AG09309 (cell line): ENCODE measurements at places on chromosomes 3 and 15.

GRCh38 chr15:49987198-49987785, 131.7 kb downstream of the ATP8B4 start:
- DNase-seq, result no peak

GRCh38 chr3:60774617-60775016, 476.6 kb downstream of the FHIT start:
- DNase-seq, result no peak

- DNase-seq, result no peak
Observed at GRCh38 chr3:17481116-17481515, 261.3 kb downstream of the TBC1D5 start.

GRCh38 chr3:54928046-54928770, at the start of gene LRTM1:
TSS of gene LRTM1 (minus strand) at chr3:54928059. CDS start at chr3:54927911, 148 bp downstream.
- no peak for DNase-seq

GRCh38 chr3:171845481-171846284, 2.5 kb downstream of the TMEM212 start:
- DNase-seq, result no peak

GRCh38 chr15:77812664-77813063, 180.0 kb upstream of the LINGO1 start:
- DNase-seq, result no peak

DNA sequence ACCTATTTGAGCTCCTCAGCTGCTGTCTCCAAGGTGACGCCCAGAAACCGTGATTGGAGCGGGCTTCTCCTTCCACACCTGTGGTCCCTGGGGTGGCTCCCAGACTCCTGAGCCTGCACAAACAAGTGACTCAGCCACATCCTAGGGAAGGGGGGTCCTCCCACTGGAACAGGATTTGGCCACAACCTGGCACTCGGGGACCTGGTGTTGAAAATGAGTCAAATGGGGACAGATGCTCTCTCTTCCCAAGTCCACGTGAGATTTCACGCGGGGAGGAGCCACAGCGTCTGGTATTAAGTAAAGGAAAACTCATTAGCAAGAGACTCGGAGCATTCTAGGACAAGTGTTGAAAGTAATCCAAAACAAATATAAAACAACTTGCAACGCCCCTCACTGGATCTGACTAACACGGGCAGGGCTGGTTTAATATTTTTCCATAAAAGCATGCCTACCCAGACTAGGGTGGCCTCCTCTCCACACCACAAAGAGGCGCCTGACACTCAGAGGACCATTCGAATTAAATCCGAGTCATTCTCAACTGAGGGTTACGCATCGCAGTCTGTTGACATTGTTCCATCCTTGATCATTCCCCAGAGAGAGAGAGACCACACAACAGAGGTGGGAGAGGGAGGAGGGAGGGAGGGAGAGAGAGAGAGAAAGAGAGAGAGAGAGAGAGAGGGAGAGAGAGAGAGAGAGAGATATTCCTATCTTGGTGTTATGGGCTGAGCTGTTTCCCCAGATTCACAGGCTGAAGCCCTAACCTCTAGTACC, 74.4 kb downstream of the MGLL start:
- peak; percentile 78 for DNase-seq

- peak; percentile 88 for DNase-seq
Observed at GRCh38 chr3:40971191-40972168, 227.8 kb upstream of the CTNNB1 start.

DNA sequence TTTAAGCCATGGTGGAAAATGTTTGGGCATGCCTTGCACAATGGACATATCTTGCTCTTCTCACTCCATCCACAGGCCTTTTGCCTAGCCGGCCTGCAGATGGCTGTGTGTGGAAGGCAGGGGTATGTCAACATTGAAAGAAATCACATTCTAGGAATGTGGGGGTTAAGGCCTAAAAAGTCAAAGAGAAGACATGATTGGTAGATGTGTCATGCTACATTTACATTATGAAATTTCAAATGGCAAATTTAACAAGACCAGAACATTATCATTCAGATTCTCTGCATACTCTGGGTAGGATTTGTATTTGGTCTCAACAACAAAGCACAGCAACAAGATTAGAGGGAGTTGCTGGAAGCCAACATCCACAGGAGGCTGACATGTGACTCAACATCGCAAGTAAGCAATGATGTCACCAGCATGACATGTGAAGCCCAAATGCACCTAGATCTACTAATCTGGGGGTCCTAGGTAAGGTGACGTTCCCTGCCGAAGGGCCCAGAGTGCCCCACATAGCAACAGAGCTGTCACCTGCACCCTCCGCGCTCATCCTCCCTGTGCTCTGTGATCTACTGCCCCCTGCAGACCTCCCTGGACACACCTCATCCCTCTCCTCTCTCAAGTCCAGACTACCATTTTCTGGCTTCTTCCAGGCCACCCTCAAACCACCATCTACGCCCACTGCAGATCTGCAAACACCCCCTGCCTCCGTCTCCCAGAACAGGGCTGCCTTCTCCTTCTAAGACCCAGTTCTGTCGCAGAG, 39.4 kb downstream of the CLDN18 start:
- peak; percentile 70 for DNase-seq

DNA sequence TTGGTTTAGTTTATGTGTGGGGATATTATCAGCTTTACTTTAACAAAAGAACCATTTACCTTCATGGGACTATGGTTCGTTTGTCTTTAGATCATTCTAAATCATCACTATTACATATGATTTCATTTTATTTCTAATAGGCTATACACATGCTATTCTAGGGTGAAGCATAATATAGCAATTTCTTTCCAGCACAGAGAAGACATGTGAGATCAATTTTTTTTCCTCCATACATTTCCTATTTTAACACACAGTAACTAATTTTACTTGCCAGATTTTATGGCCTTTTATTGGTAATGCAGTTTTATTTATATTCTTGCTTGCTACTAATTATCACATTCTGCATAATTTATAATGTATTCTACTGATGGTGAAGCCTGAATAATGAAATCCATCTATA, 287.1 kb downstream of the ROBO1 start:
- DNase-seq, result no peak

- DNase-seq, result no peak
Observed at GRCh38 chr3:156620260-156620659, 54.1 kb upstream of the TIPARP start.

GRCh38 chr15:70763120-70763949, at the start of gene UACA:
TSS of gene UACA (minus strand) at chr15:70763558. CDS start at chr15:70763407, 151 bp downstream.
- peak; percentile 87 for DNase-seq

- DNase-seq, result no peak
Observed at GRCh38 chr3:13791198-13792050, 88.4 kb downstream of the WNT7A start.

DNA sequence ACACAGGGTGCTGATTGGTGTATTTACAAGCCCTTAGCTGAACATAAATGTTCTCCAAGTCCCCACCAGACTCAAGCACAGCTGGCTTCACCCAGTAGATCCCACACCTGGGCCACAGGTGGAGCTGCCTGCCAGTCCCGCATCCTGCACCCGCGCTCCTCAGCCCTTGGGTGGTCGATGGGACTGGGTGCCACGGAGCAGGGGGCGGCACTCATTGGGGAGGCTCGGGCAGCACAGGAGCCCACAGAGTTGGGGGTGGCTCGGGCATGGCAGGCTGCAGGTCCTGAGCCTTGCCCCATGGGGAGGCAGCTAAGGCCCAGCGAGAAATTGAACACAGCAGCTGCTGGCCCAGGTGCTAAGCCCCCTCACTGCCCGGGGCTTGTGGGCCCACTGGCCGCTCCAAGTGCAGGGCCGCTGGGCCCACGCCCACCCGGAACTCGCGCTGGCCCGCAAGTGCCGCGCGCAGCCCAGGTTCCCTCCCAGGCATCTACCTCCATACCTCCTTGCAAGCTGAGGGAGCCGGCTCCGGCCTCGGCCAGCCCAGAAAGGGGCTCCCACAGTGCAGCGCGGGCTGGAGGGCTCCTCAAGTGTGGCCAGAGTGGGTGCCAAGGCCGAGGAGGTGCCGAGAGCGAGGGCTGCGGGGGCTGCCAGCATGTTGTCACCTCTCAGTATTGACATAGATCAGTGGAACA, 442.7 kb downstream of the OCA2 start:
- DNase-seq, result no peak

DNA sequence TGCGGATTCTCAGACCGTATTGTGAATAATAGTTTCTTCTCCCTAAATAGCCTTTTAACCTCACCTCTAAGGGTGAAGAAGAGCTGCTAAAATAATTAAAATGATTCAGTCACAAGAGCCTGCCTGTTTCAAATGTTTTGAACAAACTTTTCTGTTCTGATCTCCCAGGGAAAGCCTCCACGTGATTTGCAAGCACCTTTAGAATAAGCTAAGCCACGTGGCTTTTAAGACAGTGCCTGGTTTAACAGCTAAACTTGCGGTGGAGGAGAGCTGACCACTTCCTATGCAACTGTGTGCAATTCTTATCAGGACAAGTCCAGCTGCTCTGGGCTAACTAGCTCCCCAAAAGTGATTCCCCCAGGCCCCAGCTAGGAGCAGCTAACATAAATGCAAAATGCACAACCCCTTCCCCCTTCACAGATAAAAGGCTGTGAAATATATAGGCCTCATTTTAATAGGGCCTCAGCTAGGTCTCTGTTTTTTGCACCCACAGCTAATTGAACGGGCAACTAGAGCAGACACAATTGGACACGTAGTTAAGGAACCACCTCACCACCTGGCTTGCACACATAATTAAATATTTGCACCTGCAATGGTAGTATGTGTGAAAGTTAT, 401.2 kb upstream of the NR2F2 start:
- no peak for DNase-seq

GRCh38 chr15:55916666-55917409, 76.6 kb downstream of the NEDD4 start:
- DNase-seq, result peak; percentile 62

- DNase-seq, result no peak
Observed at GRCh38 chr15:51672913-51673857, 8.1 kb upstream of the SCG3 start.

GRCh38 chr3:139629033-139629432, 48.7 kb downstream of the NMNAT3 start:
- no peak for DNase-seq

DNA sequence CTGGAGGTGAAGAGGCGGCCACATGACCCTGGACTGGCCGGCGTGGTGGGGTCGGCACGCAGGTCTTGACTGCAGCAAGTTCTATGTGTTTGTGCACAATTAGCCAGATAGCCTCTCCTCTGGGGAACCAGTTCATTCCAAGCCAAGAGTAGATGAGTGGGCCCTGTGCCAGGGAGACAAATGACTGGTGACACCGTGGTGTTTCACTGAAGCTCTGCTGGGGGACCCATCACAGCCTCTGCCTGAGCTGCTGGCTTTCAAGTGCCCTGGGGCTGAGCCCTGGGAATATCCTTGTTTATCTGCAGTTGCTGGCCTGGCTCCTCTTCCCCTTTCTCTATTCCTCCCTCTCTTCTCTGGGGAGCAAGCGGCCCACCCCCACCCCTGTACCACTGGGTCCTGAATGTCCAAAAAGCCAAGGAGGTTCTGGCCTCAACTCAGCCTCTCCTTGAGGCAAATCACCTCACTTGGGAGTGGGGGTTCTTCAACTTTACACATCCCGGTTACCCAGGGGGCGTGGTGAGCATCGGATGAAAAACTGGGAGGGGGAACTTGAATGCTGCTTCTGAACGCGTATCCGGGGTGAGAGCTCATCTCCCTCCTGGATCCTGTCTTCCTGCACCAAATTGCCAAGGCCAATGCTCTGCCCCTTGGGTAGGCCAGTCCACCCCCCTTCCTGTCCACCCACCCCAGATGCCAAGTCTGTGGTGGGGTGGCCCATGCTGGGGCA, 199.6 kb upstream of the LYSMD4 start:
- DNase-seq, result no peak

DNA sequence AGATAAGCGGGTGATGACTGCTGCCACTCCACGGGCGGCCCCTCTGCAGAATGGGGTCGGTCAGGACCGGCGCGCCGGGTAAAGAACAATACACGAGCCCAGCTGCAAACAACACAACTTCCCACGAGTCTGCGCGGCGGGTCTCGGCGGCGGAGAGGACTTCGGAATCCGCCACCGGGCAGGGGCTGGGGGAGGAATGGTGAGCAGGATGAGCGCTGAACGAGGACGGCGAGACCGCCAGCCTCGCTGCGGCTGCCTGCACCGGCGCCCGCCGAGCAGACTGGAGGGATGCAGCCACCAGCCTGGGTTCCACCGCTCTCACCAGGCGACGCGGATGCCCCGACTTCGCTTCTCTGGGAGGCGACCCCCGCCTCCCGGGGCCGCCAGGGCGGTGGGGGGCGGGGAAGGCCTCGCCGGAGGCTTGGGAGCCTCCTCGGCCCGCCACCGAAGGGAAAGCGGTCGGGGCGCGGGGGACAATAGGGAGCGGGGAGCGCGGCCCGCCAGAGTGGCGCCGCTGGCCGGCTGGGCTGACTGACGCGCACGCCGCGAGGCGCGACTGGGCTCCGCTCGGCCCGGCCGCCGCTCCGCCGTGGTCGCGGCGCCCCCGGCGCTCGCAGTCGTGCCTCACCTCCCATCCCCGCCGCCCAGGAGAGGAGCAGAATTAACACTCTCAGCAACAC, 515 bp downstream of the ADAM10 start:
- DNase-seq, result no peak

- DNase-seq, result no peak
Observed at GRCh38 chr15:97023488-97023844, 693.0 kb downstream of the NR2F2 start.

DNA sequence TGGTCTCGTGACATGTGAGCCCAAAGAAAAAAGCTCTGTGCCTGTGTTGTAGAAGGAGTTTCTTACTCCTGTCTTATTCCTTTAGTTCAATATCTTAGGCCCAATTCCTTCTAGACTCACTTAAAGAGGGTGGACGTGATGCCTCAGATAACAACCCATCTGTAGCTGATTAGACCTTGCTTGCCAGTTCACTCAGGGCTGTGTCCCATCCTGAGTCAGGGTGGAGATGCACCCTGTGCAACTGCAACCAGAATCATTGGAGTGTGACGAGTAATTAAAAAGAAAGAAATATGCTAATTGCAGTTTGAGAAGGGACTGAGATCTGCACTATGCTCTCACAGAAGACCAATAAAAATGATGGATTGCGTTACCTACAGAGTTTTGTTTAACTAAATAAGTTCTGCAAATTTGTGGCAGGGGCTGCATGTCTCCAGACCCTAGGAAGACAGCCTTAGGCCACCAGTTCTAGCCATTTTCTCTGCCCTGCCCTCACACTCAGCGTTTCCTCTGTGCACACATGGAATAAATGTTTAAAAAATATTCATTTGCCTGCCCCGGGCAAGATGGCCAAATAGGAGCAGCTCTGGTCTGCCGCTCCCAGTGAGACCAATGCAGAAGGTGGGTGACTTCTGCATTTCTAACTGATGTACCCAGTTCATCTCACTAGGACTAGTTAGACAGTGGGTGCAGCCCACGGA, 83.0 kb downstream of the MOBP start:
- no peak for DNase-seq

- peak; percentile 90 for DNase-seq
Observed at GRCh38 chr3:134333522-134334181, 40.6 kb downstream of the AMOTL2 start.

DNA sequence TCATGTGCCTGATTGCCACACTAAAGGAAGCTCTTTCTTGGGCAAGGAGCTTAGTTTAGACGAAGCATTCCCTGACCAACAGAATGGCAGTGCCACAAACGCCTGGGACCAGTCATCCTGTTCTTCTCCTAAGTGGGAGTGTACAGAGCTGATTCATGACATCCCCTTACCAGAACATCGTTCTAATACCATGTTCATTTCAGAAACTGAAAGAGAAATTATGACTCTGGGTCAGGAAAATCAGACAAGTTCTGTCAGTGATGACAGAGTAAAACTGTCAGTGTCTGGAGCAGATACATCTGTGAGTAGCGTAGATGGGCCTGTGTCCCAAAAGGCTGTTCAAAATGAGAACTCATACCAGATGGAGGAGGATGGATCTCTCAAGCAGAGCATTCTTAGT, 18.4 kb downstream of the SENP5 start:
- DNase-seq, result no peak
